Suppressor macrophage treated with lipopolysaccharide for 1 hour (primary cell): ENCODE measurements at places on chromosomes 6 and 20.

GRCh38 chr20:22489626-22490286 is 94.6 kb downstream of the FOXA2 start:
- no peak for DNase-seq

DNA sequence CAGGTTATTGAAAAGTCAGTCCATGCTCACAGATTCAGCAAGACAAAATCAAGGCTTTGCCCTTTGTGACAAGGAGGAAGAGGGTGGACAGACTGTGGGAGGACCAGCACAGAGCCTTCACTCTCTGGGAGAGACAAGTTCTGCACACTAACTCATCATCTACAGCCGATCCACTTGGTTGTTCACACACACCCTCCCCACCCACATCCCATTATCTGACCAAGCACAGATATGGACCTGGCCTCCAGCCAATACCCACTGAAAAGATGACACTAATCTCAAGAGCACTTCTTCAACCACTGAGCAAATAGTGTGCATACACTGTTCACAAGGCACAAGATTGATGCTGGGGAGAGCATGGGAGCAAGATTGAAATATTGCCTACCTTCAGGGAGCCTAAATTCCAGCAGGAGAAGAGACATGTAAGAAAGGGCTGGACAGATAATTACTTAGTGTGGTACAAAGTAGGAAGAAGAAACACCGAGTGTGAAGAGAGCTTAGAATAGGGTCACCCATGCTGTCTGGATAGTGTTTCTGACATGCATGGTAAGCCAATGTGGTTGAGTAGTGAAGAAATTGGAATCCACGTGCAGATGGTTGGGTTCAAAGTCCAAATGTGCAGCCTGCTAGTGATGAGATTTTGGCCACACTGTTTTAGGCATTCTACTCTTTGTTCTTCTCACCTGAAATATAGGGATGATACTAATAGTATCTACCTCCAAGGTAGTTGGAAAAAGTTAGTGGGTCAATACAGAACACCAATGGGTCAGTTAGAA is 21.7 kb upstream of the IL17A start:
- no peak for DNase-seq

DNA sequence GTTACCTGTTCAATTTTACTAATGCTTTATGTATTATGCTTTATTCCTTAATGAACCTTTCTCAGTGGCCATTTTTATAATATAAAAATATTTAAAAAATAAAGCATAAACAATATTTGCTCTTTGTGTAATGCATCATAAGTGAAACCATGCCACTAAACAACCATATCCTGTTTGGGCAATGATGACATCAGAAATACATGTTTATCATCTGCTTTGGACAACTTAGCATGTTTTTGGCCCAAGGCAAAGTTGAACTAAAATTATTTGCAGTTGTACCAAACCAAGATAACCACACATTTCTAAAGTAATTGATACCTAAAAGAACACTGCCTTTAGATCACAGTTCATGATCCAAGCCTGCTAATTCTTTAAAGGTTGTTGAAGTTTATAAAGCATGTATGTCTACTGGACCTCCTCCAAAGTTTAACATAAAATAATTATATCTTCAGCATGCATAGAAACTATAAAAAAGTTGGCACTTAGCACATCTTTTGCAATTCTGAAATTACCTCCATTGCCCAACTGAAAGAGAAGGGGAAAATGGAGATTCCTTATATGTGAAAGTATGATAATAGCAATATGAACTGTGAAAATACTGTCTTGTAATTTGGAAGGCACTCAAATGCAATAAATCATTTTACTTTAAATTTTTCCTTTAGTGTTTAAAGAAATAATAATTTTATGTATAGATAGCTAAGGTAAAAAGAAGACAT is 325.6 kb upstream of the RUNX2 start:
- peak; percentile 79 for DNase-seq

- no peak for DNase-seq
These were observed 23.0 kb downstream of the PACRG start for GRCh38 chr6:162750776-162751175.

GRCh38 chr20:56463428-56463827 is 5.0 kb upstream of the RTF2 start:
- peak; percentile 22 for DNase-seq

GRCh38 chr6:110738899-110739365 is 76.3 kb downstream of the CDK19 start:
- peak; percentile 78 for DNase-seq

- DNase-seq: peak; percentile 63
These were observed at the start of gene CASS4 for GRCh38 chr20:56411759-56412472. Gene CASS4, plus strand, starts transcription at chr20:56412260. Its CDS starts 199 bp downstream, at chr20:56412459.

- DNase-seq: peak; percentile 94
These were observed 109.4 kb upstream of the NEDD9 start for GRCh38 chr6:11341867-11342266.

DNA sequence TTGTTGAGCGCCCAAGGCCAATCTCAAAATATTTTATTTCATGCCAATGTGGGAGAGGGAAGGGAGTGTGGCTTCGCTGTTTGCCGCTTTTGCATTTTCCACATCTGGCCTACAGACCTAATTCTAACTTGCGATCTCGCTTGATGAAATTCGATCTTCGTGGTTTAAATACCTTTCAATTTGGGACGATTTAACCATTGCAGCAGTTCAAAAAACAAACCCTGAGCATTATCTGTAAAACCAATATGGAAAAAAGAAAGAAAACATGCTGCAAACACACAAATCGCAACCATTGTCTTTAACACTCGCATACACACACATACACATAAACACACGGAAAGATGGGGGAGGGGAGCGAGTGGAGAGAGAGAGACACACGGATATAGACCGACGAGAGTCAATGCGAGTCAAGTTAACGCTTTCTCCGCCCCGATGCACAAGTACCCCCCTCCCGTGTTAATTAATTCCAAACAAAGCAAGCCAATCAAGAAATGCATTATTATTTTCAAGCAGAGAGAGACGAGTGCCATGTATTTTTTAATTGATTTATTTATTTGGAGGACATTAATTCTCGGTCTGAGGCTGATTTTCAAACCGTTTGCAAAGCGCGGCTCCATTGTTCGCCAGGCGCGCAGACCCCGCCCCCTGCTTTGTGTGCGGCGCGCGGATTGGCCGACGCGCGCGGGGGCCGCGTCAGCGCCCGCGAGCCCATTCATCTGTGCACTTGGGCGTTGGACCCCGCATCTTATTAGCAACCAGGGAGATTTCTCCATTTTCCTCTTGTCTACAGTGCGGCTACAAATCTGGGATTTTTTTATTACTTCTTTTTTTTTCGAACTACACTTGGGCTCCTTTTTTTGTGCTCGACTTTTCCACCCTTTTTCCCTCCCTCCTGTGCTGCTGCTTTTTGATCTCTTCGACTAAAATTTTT is at the start of gene MARCKS:
TSS of gene MARCKS (plus strand) at position 721 of the 931 bp plus-strand sequence. CDS start 401 bp downstream, outside the sequence.
- peak; percentile 98 for DNase-seq

GRCh38 chr6:139577763-139578604 is 203.5 kb upstream of the CITED2 start:
- no peak for DNase-seq

DNA sequence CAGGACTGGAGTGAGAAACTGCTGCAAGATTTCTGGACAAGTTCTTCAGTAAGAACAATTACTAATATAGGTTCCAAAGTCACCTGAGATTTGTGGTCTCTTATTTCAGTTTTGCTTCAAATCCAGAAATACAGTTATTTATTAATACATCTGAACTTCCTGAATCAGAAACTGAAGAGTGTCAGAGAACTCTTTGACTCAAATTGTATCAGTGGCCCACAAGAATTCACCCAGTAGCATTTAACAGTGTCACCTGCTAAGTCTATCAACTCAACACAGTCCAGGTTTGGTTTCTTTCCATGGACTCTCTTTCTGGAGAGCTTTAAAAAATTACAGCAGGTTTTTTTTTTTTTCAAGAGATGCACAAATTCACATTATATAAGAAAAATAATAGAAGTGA is 18.8 kb upstream of the NHSL1 start:
- no peak for DNase-seq

DNA sequence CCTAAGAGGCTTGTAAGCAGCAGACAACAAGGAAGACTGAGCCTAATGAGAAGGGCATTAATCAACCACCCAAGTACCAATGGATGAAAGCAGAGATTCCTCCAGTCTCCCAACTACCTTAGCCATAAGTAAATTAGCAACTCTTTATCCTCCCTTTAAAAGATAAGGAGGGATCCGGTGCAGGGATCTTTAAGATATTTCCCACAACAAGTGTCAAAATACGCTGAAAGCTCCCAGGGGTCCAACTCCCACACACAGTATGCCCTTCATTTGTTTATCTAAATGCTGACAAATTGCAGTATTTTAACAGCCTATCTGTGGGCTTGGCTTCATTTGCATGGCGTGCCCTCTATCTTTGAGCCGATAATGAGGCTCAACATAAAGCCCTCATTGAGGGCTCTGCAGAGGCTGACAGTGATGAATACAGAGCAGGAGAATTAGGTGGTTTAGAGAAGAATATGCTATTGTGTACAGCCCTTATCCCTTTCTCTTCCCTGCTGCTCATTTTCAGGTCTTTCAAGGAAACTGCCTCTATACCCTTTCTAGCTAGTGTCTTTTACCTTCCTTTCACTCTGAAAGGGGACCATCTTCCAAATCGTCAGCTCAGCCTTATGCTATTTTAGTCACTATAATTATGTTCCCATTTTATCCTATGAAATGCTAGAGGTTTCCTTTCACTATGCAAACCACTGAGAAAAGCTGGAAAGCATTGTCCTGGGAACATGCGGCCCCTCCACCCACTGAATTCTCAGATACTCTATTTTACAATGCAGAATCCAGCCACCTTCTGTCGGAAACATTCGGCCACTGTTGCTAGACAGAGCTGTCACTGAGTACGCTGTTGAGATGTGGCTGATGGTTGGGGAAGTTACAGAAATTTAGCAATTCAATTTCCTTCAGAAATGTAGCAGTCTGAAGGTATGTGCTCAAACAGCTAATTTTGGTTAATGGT is 575.2 kb upstream of the JAG1 start:
- no peak for DNase-seq

DNA sequence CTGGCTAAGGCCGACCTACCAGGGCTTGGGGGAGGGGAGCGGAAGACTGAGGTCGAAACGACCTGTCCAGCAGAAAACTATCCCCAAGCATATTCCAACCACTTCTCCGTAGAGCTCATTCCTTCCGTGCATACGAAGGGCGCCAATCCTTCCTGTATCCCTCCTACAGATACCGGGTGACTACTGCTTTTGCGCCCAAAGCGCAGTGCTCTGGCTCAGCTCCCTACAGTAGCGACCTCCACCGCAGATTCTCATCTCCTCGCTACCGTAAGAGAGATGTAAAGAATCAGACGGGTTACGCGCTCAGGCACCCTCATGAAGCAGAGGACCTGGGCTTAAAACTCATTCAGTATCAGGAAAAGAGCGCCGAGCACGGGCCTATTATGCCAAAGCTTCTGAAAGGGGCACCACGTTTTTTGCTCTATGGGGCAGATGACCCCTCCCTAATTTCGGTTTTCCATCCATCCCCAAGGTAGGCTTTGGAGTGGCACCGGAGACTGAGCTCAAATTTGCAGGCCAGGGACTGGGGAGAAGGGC is 563 bp upstream of the NNAT start:
- peak; percentile 18 for DNase-seq

GRCh38 chr6:25652007-25652515 is at the start of gene SCGN:
Gene SCGN, plus strand, starts transcription at chr6:25652215. Its CDS starts 189 bp downstream, at chr6:25652404.
- DNase-seq: peak; percentile 80

GRCh38 chr20:17958373-17959256 is 10.0 kb downstream of the SNX5 start:
- peak; percentile 8 for DNase-seq

GRCh38 chr6:26280407-26280806 is 84.6 kb upstream of the BTN3A2 start:
- DNase-seq: no peak

DNA sequence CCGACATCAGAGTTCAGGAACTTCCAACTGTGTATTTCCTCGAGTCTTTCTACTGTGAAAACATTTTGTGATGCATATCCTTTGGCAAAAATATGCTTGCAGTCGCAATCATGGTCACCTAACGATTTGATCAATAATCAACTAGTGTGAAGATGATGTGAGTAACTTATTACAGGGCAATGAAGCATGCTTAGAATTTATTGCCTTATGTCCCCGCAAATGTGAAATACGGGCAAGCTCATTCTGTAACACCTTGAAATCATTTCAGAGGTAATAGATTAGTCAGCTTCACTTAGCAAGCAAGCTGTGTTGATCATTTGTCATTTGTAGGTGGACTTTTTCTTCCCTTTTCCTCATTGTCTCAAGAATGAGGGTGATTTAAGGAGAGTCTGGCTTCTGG is 67.9 kb upstream of the DOK5 start:
- no peak for DNase-seq

GRCh38 chr6:129242546-129242945 is 359.6 kb downstream of the LAMA2 start:
- no peak for DNase-seq

DNA sequence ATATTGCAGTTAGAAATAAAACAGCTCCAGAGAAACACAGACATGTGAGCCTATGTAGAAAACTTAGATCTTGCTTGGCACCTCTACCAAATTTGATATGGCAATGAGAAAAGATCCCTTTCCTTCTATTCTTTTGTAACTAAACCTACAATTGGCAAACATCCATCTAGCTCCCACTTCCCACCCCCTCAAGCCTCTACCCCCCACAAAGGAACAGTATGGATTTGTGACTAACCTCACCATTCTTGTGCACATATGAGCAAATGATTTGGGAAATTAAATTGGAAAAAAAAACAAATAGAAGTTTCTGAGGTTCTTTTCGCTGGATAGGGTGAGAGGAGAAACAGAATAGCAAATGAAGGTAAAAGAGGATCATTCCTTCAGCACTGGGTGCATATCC is 85.8 kb upstream of the TIAM2 start:
- DNase-seq: no peak

DNA sequence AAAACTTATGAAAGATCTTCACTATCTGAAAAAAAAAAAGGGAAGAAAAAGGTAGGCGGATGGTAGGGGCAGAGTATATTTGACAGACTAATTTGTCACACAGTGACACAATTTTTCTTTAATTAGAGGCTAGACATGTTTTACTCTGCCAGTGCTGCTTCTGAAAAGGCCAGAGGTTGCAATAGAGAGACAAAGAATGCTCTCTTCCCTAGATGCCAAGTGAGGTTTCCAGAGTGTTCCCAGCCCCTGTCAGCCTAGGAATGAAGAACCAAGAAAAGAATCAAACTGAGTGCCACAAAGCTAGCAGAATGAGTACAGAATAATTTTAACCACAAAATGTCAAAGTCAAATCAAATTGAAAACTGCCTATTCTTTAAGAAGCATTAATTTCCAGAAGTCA is 13.0 kb downstream of the PNISR start:
- DNase-seq: no peak
